Aorta (tissue), 5 donors: ENCODE measurements at places on chromosomes 7 and 10. TPM values are rescaled to one million over a fixed set of nuclear protein-coding genes. Genes with fewer than 3 reads are reported as not detected.

DNA sequence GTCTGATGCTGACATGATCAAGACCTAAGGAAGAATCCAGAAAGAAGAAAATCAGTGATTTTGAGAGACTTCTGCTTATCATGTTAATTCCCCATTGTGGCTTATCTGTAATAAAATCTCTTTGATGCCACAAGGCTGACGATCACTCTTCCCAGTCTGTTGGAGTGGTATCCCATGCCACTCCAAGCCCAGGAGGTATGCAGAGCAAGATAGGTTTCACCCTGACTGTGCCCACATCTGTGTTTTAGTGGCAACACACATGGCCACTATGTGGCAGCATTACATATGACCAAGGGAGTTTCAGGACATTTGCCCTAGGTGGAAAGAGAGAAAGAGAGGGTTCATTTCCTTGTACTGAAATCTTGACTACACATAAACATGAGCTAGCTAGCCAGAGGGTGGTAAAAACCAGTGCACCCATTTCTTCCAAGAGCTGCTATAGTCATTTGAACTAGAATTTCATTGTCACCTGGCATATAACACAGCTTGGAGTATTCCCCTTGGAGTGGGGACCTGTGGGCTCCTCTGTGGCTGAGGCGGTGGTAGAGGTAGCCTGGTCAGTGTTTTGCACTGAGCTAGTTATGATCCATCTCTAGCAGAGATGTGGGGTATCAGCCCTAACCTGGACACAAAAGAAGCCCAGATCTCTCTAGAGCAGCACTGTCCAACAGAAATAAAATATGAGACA is 20.8 kb downstream of the LAMB4 start:
- DNase-seq = no peak

DNA sequence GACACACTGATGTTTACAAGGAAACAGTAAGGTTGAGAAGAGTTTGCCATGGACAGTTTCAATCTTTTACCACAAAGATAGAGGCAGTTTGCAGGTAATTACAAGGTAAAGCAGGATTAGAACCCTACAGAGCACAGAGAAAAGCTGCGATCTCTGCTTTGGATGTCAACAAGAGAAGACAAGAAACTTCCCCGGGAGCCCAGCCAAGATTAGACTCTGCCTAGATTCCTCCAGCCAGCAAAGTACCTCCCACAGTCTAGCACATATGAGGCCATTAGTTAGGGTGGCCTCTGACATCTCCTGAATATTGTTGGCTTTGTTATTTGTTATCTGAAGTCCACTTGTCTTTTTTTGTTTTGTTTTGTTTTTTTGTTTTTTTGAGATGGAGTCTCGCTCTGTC is 178.1 kb downstream of the CALN1 start:
- DNase-seq = no peak

DNA sequence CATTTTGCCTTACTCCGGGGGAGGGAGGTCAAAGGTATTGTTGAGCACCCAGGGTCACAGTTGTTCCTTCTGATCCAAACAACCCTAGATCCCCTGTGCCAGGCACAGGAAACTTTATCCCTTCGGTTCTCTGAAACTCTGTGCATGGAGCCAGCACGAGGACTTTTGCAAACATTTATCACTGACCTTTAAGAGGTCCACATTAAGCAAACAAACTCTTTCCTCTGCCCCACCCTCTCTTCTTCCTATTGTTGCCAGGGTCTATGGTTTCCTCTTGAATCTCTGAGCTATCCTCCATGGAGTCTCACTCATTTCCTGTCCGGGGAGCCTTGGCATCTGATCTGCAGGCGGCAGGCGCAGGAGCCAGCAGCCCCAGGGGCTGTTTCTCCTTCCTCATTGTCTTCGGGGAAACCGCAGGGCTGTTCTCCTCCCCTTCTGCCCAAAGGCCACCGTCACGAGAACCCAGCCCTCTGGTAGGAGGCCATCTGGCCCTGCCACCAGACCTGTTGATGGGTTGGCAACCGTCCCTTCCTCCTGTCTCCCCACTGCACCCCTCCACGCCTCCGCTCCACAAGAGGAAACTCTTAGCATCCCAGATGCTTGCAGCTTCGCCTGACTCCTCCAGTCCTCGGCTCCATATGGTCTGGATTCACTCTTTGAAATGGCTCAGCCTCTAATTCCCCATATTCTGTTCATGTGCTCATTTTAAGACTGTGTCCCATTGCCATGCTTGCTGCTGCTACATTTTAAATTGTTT is 327.3 kb upstream of the NRP1 start:
- DNase-seq = peak; percentile 83

DNA sequence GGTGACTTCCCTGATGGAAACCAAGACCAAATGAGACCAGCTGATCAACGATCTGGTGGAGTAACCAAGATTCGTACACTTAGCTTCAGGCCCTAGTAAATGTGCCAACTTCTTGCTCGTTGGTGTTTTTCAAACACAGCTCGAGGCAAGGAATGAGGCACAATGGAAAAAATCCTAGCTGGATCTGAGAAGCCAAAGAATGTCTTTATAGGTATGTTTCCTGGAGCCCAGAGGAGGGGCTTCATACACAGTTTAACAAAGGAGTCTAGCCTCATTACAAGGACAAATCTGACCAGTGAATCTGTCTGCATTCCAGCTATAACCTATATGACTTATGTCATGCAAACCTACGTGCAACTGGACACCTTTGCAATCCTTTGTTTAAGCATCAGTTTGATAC is 3.7 kb downstream of the COL17A1 start:
- DNase-seq = no peak

GRCh38 chr7:21898265-21898930 is 47.3 kb downstream of the CDCA7L start:
- DNase-seq = no peak

DNA sequence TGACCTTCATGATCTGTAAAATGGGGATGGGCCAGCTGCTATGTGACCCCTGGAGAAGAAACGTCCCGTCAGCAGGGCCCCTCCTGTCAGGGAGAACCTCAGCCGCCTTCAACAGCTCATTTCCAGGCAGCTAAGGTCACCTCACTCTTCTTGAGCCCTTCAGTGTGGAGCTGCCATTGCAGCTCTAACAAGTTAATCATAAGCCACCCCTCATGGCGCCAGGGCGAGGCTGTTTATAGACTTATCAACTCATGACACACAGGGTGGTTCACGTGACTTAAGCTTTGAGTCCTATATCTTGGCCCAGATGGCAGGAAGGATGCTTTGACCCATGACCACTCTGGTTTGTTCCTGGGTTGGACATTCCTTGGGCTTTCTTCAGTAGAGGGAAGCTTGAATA is 315.1 kb downstream of the TNS3 start:
- no peak for DNase-seq

DNA sequence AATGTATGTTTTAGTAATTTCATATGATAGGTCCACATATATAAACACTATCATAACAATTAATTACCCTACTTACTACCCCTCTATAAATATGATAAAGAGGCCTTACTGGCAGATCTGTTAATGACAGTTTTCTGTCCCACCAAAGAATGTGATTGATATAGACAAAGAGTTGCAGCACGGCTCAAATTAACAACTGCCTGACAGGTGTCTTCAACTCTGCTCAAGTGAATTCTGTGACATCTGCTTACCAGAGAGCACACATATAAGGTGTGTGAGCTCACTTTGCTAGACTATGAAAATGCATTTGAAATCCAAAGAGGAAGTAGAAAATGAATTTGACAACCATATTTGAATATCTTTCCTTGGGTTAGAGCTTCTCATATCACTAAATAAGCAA is 36.6 kb downstream of the CACNA2D1 start:
- DNase-seq = no peak

- DNase-seq = no peak
Observed at GRCh38 chr10:34337917-34338316, 477.2 kb downstream of the PARD3 start.

DNA sequence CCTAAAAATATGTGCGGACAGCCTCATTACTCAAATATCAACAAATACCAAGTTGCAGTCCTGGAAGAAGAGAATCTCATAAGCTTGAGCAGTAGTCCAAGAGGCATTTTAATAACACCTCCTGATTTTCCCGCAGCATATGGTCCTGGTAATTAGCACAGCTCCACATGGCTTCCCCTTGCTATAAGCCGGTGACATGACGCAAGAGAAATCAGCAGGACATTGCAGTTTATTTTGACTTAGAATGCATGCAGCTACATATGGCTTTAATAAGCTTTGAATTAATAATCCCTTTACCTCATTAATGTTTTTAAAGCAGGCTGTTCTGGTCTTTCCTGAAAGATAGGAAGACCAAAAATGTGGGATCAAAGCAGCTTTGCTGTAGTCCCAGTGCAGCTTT is 137.6 kb downstream of the RAMP3 start:
- no peak for DNase-seq

DNA sequence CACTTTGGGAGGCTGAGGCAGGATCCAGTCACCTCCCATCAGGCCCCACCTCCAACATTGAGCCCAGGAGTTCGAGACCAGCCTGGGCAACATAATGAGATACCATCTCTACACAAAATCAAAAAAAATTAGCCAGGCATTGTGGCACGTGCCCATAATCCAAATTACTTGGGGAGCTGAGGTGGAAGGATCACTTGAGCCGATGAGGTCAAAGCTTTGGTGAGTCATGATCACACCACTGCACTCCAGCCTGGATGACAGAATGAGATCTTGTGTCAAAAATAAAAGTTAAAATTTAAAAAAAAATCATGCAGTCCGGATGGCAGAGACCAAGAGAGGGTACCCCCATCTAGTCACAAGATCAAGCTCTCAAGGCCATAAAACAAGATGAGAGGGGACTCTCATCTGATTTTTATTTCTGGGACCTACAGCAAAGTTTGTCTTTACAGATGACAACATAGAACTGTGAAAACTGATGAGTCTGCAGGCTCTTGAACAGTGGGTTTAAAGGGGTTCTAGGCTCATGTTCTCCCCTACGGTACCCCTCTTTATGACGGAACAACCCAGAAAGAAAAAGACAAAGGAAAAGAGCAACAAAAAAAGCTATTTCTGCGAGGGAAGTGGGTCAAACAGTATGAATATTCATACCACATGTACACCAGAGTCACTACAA is 28.9 kb upstream of the CREB3L2 start:
- DNase-seq = no peak

The CFAP46 gene
- 0.42 TPM for total RNA-seq

The SHTN1 gene
- 26.1 TPM for total RNA-seq

The HPSE2 gene
- total RNA-seq = 3.4 TPM
